ENCODE measurements at places on chromosomes 11 and 22. TPM values are rescaled to one million over a fixed set of nuclear protein-coding genes. Genes with fewer than 3 reads are reported as not detected.
A peak's percentile ranks its signal among the peaks of the same experiment; 100 is the strongest.

DNA sequence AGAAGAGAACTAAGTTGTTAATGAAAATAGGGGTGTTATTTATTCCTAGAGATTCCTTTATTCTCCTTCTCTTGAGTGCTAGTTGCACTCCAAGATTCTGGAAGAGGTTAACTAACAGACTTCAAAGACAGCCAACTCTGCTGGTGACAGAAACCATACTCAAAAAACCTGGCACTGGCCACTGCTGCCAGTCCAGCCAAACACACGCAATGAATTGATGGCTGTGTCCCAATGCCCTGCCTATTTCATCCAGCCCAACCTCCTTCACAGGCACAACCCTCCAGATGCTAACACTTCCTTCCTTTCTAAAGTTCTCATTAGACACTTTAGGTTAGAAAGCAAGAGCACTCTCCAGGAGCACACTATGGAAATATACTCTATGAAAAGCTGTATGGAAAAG is 150.8 kb upstream of the C11orf58 start:
- H3K36me3 ChIP-seq, result no peaks in the 10 kb centered on the region
- H3K4me3 ChIP-seq, result no peak overlapping the region

GRCh38 chr11:112797648-112798293 is 163.4 kb upstream of the NCAM1 start:
- no peak overlapping the region for H3K27ac ChIP-seq
- no peaks in the 10 kb centered on the region for H3K36me3 ChIP-seq
- DNase-seq, result peak; percentile 61

DNA sequence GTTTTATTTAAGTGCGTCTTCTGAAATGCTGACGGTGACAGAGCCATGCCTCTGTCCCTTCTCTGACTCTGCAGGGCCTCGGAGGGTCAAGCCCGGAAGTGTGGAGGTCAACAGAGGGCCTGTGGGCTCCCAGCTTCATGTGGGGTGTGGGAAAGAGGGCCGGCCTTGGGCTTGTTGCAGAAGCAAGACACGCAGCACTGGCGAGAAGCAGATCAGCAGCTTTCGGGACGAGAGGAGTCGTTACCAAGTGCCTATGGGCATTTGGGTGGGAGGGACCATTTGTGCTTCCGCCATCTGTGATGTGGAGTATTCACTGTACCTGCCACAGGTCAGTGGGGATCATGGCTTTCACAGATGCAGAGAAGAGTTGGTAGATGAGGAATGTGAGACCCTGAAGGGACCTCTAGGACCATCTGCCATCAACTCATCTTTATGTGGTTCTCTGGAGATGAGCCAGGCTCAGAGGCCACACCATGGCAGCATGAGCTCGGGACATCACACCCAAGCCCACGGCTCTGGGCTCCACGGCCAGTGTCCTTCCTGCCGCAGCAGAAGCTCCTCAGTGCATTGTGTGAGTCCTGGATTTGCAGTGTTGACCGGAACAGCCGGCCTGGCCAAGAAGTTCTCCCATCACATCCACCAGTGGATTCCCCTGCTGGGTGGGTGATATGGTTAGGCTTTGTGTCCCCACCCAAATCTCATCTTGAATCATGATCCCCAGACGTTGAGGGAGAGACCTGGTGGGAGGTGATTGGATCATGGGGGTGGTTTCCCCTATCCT is 590.7 kb downstream of the TBC1D22A start:
- H3K27ac ChIP-seq, result no peak overlapping the region
- no peak for DNase-seq
- H3K27me3 ChIP-seq, result peaks cover 2% of the 10 kb centered on the region
- H3K4me3 ChIP-seq, result no peak overlapping the region
- H3K4me1 ChIP-seq, result no peaks in the 10 kb centered on the region

DNA sequence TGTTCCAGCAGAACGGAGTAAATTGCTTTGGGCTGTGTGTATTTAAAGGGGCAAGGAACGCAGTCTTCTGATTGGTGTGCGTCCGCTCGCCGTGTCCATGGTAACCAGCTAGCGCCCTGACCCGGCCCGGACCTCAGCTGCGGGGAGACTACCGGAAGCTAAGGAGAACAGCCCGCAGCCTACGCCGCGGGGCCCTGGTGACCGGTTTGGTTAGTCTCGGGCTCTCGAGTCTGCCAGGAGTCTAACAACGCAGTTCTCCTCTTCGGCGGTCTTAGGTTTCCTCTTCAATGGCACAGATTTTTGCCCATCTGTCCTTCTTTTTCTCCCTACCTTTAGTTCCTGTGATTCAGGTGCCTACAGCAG is 3.5 kb upstream of the OR56A3 start:
- no peaks in the 10 kb centered on the region for H3K36me3 ChIP-seq
- no peak overlapping the region for H3K27ac ChIP-seq
- no peak for DNase-seq
- H3K4me3 ChIP-seq, result no peak overlapping the region
- no peaks in the 10 kb centered on the region for H3K4me1 ChIP-seq
- peaks cover 6% of the 10 kb centered on the region for H3K27me3 ChIP-seq

GRCh38 chr22:43526117-43526655 is 114.4 kb downstream of the MPPED1 start:
- H3K4me1 ChIP-seq, result peaks cover 3% of the 10 kb centered on the region
- H3K27me3 ChIP-seq, result peaks cover 6% of the 10 kb centered on the region
- no peak overlapping the region for H3K4me3 ChIP-seq
- H3K36me3 ChIP-seq, result no peaks in the 10 kb centered on the region
- DNase-seq, result no peak

DNA sequence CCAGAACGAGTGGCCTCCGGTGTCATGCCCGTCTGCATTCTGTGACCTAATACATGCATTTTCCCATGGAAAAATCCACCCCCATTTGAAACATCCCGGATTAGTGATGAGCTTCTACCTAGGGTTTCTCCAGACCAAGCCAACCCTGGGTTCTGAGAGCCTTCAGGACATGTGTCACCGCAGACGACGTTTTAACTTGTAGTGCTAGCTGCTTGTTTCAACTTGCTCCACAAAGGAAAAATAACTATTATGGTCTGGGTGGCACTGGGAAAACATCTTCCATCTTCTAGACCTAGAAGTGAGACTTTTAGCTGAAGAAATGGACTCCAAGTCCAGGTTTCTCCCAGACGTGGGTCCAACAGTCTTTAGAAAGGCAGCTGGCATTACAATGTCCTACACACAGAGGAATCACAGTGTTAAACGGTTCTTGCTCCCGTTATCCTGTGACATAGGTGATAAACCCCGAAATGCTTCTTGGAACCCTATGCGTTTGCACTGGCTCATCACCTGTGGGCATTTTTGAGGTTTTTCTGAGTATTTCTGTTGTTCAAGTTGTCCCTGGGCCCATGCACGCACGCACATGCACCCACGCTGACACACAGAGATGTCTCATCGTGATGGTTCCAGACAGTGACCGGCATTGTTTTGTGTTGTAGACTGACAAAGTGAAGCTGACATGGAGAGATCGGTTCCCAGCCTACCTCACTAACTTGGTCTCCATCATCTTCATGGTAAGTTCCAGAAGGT is 46.6 kb upstream of the FADD start:
- H3K36me3 ChIP-seq, result no peaks in the 10 kb centered on the region
- DNase-seq, result no peak
- H3K4me3 ChIP-seq, result no peak overlapping the region
- no peaks in the 10 kb centered on the region for H3K4me1 ChIP-seq

GRCh38 chr22:26041931-26042330 is 127.3 kb upstream of the SEZ6L start:
- no peaks in the 10 kb centered on the region for H3K36me3 ChIP-seq
- no peaks in the 10 kb centered on the region for H3K4me1 ChIP-seq
- no peak overlapping the region for H3K27ac ChIP-seq
- H3K27me3 ChIP-seq, result peaks cover 6% of the 10 kb centered on the region
- H3K4me3 ChIP-seq, result no peak overlapping the region

KCNQ1OT1 gene
- 0.16 TPM for total RNA-seq

RASSF10 gene
- not detected for total RNA-seq

SMC1B gene
- total RNA-seq, result 0.67 TPM

MPZL3 gene
- total RNA-seq, result 53.2 TPM

Measured in activated CD4-positive, alpha-beta T cell treated with anti-CD3 and anti-CD28 coated beads for 36 hours (primary cell).